ENCODE measurements at places on chromosomes 4 and X. TPM values are rescaled to one million over a fixed set of nuclear protein-coding genes. Genes with fewer than 3 reads are reported as not detected.

Gene AFAP1
- 16.3 TPM for total RNA-seq

Gene HUWE1
- 124 TPM for total RNA-seq

Gene GAGE12J
- total RNA-seq = not detected

Gene CHIC1
- 15.1 TPM for total RNA-seq

DNA sequence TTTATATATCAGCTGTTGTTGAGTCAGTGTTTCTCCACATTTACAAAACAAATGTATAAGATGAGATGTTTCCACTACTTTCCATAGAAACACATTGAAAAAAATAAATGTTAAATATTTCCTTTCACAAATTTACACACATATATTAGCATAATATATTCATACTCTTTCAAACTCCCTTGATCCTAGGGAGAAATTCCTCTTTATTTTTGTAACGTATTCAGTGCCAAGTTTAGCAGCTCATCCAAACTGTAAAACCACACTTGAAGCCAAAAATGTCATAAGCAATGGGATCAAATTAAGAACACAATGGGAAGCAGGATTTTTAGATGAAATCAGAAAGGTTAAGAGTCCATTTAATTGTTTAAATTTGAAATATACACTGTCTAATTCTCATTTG, 381.1 kb upstream of the MAD2L1 start:
- no peak for DNase-seq

DNA sequence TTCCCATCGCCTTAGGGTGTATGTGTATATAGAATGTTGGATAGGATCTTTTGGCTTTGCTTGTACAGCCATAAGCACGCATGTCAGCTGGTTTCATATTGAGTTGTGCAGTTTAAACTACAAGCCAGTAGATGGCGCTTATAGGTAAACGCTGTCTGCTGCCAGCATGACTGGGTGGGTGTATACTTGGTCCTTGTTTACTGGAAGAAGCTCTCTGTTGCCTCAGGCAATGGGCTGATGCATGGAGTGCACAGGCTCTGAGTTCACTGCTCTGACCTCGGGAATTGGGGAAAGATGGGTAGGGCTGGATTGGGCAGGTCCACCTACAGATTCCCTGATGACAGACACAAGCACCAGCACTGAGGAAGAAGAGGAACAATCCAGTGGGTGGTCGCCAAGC, 831.5 kb downstream of the STIM2 start:
- DNase-seq = no peak

DNA sequence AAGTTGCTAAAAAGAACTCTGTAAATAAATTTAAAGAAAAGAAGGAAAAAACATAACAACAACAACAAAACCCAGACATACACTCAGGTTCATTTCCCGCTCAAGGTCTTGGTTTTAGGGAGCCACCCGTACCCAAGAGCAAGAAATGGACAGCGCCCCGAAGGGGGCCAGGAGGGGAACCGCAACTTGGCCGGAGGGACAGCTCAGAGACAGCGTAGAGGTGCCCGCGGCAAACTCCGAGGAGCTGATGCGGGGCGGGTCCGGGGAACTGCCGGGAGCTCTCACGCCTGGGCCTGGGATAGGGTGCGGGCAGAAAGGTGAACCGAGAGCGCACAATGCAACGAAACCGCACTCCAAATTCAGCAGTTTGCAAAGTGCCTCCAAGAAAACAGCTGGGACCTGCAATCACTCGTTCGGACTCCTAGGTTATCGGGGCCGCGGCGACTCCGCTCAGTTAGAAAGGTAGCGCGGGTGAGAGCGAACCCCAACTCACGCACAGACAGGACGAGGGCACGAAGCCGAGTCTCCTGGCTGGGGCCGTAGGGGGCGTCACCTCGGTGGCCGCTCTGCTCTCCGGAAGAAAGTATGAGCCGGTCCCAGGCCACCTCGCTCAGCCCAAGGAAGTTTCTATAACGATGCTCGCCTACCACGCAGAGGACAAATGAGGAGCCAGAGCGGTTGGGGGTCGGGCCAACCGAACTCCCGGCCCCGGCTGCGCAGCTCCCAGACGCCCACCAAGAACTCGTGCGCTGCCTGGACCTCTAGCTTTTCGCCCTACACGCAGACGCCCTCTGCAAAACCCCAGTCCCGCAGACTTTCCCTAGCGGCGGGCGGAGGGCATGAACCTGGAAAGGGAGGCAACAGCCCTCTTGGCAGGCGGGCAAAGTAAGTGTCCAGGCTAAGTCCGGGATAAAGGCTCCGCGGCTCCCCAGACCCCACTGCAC, 1.4 kb downstream of the NDNF start:
- DNase-seq = peak; percentile 81

DNA sequence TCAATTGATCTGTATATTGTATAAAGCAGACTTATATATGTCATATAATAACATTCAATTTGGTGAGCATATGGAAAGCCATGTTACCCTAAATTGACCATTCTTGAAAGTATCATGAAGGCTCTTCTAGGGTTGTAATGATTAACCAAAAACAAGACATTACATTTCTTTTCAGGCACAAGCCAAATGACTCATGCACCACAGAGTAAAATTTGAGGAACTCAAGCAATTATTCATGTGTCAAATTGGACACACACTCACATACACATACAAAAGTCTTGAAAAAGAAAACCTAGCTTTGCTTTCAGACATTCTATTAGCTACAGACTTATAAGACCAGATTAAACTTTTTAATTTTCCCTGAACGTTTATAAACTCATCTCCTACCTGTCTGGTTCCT, 146.5 kb upstream of the PCDH18 start:
- DNase-seq = no peak

DNA sequence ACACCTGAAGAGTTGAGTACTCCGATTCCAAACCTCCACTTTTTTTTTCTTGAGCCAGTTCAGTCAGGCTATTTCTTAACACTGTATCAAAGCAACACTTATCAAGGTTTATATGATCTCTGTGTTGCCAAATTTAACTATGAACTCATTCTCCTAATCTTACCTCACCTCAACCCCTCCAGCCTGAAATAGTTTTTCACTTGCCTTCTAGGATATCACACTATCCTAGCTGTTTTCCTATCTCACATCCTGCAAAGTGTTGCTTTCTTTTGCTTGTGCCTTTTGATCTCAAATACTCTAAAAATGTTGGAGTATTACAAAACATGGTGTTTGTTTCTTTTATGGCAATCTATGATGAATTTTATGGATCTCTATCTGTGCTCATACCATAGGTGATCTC, 415.0 kb downstream of the CFAP47 start:
- DNase-seq = no peak

DNA sequence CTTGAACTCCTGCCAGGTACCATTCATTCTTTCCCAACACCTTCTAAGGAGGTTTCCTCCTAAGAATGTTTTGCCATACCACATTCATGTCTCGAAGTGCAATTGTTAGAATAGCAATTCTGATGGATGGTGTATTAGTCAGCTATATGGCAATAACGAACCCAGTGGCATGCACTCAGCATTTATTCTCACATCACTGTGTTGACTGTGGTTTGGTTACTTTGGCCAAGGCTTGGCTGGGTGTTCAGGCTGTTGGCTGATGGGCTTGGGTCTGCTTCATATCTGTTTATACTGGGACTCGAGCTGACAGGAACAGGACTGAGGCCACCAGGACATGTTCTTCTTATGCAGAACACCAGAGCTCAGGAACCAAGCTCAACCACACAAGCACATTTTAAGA, 31.7 kb downstream of the PSAPL1 start:
- no peak for DNase-seq

DNA sequence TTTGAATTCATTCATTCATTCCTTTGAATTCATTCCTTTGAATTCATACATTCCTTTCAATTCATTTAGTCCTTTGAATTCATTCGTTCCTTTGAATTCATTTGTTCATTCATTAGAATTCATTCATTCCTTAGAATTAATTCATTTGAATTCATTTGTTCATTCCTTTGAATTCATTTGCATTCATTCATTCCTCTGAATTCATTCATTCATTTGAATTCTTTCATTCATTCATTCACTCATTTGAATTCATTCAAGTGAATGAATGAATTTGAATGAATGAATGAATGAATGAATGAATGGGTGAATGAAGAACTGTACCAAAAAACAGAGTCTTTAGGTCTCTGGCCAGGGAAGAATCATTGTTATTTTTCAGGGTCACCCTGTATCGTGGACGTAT, 216.6 kb downstream of the DHRSX start:
- no peak for DNase-seq

DNA sequence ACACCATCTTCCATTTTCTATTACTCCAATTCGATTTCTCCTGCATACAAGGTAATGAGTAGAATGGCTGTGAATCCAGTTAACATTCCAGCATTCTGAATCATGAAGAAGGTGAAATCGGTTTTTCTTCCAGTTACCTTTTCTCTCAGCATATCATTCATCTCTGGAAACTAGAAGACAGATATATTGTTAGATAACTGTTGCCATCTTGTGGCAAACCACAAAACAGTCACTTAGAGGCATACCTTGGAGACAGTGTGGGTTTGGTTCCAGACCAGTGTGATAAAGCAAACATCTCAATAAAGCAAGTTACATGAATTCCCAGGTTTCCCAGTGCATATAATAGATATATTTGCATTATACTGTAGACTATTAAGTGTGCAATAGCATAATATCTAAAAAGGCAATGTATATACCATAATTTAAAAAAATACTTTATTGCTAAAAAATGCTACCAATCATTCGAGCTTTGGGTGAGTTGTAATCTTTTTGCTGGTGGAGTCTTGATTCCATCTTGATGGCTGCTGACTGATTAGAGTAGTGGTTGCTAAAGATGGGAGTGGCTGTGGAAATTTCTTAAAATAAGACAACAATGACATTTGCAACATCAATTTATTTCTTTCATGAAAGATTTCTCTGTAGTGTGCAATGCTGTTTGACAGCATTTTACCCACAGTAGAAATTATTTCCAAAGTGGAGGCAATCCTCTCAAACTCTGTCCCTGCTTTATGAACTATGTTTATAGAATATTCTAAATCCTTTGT, 82.1 kb downstream of the SLC39A8 start:
- no peak for DNase-seq

Gene PCDH18
- total RNA-seq = 12.1 TPM

DNA sequence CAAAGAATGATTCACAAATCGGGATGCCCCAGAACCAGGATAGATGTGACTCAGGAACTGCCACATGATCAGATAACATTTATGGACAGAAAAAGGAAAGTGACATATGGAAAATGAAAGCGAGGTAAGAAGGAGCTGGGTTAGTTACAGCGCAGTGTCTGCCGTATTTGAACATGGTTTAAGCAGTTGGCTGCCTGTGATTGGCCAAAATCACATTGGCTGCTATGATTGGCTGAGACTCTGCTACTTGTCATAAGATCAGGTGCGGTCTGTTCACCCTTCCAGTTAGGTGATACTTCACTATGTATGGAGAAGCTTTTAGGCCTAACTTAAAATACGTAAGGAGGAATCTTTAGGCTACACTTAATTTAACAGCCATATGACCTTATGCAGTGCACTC, 322.7 kb upstream of the HAND2 start:
- no peak for DNase-seq

- no peak for DNase-seq
Measured at GRCh38 chr4:107619731-107620130, 100.3 kb downstream of the PAPSS1 start.

- no peak for DNase-seq
Measured at GRCh38 chr4:184364100-184364921, 110.0 kb downstream of the IRF2 start.

Gene POU3F4
- total RNA-seq = not detected

DNA sequence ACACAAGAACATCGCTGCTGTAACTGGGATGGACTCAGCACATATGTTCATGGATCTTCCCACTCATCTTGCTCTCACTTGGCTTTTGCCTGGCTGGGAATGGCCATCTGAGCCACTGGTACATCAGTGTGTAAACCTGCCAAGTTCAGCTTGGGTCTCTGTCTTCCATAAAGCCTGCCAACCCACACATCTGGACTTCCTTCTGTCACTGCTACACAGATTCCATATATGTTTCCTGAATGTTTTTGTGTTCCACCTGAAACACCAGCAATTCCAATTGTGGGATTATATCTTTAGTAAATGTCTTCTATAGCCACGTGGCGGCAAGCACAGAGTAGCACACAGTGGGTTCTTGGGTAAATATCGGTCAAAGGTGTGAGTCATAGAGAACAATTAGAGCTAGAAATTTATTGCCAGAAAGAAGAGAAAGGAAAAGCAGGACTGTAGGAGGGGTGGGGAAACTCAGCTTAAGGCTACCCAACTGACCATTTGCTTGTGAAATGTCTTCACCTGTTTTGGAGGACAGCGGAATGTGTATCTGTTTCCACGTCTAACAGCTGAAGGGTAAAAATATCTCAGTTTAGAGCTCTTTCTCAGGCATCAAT, 125.9 kb downstream of the MFAP3L start:
- no peak for DNase-seq

- DNase-seq = no peak
Measured at GRCh38 chrX:45351478-45351877, 150.8 kb upstream of the DIPK2B start.

GRCh38 chr4:25702848-25703247, 47.2 kb downstream of the SLC34A2 start:
- DNase-seq = no peak

DNA sequence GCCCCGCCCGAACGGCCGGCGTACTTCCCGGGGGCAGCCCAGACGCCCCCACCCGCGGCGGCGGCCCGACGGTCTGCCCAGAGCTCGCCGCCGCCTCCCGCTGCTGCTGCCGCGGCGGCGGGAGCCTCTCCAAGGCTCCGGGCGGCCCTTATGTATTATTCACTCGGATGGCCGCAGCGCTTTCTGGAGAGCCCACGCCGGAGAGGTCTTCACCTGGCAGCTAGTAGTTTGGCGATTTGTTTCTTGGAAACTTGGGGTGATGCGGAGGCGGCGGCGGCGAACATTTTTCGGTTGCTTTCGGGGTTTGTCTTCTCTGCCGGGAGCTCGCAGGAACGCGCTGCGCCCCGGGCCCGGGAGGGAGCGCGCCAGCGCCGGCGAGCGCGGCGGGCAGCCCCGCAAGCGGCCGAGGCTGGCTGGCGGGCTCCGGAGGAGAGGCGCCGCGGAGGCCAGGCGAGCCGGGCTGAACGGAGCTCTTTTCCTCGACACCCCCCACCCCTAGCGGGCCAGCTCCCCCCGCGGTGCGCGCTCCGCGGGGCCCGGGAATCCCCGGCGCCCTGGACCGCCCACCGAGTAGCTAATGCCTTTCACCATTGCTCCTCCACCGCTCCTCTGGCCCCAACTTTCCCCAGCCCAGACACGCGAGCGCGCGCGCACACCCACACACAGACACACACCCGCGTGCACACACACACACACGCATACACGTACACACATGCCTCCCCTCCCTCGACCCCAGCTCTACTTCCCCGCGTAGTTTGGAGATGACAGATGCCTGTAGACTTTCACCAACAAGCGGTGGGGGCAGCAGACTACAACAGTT, 113.5 kb downstream of the DHX15 start:
- DNase-seq = peak; percentile 88

GRCh38 chrX:26788402-26788998, 572.5 kb downstream of the MAGEB5 start:
- no peak for DNase-seq

- DNase-seq = no peak
Measured at GRCh38 chr4:123819362-123820035, 422.9 kb downstream of the SPRY1 start.

Data from upper lobe of left lung (tissue), 6 donors.